CD4-positive, alpha-beta T cell treated with Interferon alpha-2 for 1 hour (primary cell): ENCODE measurements at places on chromosomes 16 and 17.

- no peak for DNase-seq
Observed at GRCh38 chr16:1308036-1308976, 1.1 kb upstream of the UBE2I start.

DNA sequence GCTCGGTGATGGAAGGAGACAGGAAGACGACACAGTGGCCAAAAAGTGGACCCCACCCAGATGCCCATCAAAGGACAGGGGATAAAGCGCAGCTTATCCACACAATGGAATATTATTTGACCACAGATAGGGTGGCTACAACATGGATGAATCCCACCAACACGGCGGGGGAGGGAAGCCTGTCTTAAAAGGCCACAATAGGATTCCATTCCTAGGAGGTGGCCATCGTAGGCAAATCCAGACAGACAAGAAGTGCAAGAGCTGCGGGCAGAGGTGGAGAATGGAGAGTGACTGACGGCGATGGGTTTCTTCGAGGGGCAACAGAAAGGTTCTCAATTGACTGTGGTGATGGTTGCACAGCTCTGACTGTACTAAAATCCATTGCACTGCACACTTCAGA, 16.0 kb downstream of the SLC38A8 start:
- no peak for DNase-seq

- peak; percentile 23 for DNase-seq
Observed at GRCh38 chr16:79628501-79628975, 28.0 kb upstream of the MAF start.

GRCh38 chr16:67645397-67646121, 615 bp downstream of the CARMIL2 start:
- DNase-seq = peak; percentile 30

GRCh38 chr17:46989637-46990431, 10.8 kb upstream of the RPRML start:
- no peak for DNase-seq

GRCh38 chr17:82524540-82524939, 5.0 kb downstream of the FOXK2 start:
- no peak for DNase-seq

- no peak for DNase-seq
Observed at GRCh38 chr16:77955127-77955526, 67.2 kb upstream of the CLEC3A start.

- DNase-seq = peak; percentile 7
Observed at GRCh38 chr17:77280304-77281121, 139.7 kb downstream of the SEC14L1 start.

DNA sequence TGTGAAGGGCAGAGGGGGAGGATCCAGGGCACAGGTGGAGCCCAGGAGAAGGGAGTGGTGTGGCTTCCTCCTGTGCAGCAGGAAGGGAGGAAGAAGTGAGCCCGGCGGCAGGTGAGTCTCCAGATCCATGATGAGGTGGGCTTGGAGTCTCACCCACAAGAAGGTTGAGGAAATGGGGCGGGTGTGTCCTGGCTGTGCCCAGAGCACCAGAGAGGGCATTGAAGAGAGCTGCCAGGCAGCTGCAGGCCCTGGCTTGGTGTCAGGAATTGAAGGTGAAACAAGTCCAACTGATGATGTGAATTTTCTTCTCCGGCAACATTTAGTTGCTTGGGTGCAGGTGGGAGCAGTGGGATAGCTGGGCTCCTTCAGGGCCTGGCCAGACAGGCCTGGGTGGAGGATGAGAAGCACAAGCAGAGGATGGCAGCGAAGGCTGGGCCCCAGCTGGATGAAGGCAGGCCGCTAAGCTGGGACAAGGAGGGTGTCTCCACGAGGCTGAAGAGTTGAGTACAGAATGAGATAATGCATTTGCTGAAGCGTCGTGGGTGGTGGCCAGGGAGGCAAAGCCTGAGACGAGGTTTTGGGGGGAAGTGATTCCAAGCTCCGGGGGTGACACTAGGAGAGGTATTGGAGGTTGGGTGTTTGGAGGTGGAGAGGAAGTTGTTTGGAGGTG, 18.3 kb downstream of the NT5M start:
- DNase-seq = no peak

DNA sequence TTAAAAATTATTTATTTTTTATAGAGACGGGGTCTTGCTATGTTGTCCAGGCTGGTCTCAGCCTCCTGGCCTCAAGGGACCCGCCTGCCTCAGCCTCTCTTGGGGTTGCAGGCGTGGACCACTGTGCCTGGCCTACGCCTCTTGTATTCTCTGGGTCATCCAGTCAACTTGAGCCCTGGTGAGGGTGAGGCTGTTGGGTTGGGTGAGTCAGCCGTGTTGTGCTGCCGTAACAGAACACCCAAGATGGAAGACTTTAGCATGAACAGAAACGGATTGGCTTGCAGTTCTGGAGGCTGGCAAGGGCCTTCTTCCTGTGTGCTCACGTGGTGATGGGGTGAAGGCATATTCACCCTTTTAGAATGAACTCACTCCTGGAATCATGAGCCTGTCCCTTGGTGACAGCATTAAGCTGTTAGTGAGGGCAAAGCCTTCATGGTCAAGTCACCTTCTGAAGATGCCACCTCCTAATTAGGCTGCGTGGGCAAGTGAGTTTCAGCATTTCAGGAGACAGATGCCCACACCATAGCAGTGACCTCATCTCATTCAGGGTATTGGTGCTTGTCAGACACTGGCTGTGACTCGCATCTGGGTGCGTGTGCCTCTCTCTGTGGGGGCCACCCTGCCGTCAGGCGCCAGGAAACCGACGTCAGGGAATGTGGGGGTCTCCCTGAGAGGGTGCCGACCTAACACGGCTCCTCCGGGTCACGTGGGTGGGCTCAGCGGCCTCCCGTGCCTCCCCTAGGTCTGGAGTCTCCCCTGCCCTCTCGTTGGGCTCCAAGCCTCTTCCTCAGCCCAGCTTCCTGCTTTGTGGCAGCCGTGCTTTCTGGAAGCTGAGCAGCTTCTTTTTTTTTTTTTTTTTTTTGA, 49.8 kb downstream of the WDR45B start:
- no peak for DNase-seq

DNA sequence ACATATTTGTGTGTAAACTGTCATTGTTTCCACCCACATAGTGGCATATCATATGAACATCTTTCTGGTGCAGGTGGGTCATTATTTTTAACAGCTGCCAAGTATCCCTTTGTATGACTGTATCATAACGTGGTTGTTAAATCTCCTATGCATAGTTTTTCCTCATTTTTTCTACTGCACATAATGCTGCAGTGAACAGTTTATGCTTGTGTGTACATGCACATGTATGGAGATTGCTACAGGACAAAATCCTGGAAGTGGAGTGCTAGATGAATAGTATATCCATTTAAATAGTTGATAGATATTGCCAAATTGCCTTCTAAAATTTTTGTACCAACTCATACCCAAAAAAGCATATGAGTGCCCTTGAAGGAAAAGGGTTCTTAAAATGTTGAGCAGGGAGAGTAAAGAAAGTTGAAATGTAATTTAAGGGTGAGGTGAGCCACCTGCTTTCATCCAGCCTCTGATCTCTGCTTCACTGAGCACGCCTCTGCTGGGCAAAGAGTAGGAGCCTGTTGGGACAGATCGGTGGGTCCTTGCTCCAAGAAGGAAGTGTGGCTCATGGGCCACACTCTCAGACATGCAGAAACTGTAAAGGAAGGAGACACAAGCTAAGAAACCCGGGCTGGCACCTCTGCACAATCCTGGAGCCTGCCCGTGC, 55.3 kb downstream of the HLF start:
- no peak for DNase-seq

- DNase-seq = no peak
Observed at GRCh38 chr16:83715217-83715920, 92.4 kb upstream of the HSBP1 start.
